ENCODE measurements at places on chromosomes 7 and 10.

DNA sequence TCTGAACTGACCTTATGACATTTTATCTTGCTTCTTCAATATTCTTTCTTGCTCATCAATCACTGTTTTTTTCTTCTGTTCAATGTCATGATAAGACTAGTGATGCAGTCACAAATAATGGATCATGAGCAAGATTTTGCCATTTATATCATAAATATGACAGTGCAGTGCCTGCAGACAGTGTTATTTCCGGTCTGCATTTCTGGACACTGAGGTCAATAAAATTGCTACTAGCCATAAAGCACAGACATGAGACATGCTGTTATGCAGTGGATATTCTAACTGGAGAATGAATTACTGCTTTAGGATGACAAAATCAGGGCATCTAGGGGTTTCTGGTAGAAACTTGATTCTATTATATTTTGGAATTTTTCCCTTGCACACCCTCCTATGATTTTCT is 1509.7 kb upstream of the LRRTM3 start:
- no peaks in the 10 kb centered on the region for H3K4me1 ChIP-seq
- H3K36me3 ChIP-seq: no peaks in the 10 kb centered on the region
- H3K4me3 ChIP-seq: no peak overlapping the region
- H3K27me3 ChIP-seq: no peaks in the 10 kb centered on the region
- DNase-seq: no peak
- H3K27ac ChIP-seq: no peak overlapping the region

GRCh38 chr10:60488111-60488669 is 98.5 kb upstream of the ANK3 start:
- H3K27ac ChIP-seq: no peak overlapping the region
- no peak for DNase-seq
- H3K27me3 ChIP-seq: no peaks in the 10 kb centered on the region
- no peak overlapping the region for H3K4me3 ChIP-seq
- H3K4me1 ChIP-seq: peaks cover 13% of the 10 kb centered on the region

DNA sequence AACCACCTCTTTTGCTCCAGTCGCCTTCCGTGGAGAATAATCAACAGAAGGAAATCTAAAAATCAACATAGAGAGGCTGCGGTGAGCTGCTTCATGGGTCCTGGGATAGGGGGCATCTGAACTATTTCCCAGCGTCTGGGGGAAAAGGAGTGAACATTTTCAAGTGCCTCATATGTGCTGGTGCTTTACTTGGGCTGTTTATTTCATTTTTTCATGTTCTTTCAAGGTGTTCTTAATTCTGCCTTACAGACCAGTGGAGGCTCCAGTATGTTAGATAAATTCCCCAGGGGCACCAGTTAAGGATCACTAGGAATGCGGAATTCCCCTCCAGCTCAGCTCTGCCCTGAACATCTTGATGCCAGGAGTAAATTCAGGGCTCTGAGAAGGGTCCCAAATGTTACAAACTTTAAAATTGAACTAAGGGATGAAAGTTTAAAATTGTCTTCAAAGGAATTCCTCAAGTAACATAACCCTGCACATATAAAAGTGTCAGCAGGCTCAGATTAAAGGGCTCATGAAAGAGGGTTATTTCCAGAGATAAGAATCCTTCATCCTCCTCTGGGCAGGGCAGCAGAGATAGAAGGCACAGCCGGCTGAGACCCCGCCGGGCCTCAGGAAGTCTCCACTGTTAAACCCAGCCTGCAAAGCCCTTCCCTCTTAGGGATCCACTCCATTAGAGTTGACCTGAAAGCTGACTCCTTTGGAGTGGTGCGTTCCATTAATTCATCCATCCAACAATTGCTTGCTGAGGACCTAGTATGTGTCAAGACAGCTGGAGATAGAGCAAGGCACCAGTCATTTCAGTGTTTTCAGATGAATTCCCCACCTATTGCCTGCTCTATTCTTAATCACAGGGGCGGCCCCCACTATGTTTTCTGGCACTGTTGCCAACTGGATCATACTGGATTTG is 345.8 kb downstream of the KCNMA1 start:
- no peaks in the 10 kb centered on the region for H3K36me3 ChIP-seq
- H3K4me3 ChIP-seq: no peak overlapping the region
- H3K27me3 ChIP-seq: peaks cover 5% of the 10 kb centered on the region
- H3K27ac ChIP-seq: no peak overlapping the region

DNA sequence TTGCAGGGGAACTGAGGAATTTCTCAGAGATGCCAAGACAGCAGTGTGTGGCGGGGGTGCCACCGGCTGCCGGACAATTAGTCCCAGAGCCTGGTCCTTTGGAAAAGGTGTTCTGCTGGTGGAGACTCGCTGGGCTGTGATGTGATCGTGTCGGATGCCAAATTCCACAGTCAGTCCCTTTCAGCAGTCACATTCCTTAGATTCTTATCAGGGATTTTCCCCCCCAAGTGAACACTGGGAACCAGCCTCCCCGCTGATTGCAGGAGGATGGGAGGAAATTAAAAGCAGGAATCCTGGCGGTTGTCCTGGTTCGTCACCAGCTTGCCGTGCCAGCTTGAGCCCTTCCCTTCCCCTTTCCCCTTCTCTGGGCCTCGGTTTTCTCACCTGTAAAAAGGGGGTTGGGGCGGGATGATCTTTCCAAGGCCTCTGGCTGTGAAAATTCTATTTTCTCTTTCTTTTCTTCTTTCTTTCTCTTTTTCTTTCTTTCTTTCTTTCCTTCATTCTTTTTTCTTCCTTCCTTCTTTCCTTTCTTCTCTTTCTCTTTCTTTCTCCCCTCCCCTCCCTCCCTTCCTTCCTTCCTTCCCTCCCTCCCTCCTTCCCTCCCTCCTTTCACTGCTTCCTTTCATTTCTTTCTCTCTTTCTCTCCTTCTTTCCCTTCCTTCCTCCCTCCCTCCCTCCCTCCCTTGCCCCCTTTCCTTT is 39.6 kb downstream of the COL26A1 start:
- H3K27me3 ChIP-seq: peaks cover 11% of the 10 kb centered on the region
- no peak overlapping the region for H3K27ac ChIP-seq
- H3K4me1 ChIP-seq: no peaks in the 10 kb centered on the region

GRCh38 chr10:77319557-77319956 is 318.1 kb downstream of the KCNMA1 start:
- H3K27ac ChIP-seq: no peak overlapping the region
- no peaks in the 10 kb centered on the region for H3K36me3 ChIP-seq
- no peak for DNase-seq
- no peaks in the 10 kb centered on the region for H3K27me3 ChIP-seq
- H3K4me1 ChIP-seq: no peaks in the 10 kb centered on the region

DNA sequence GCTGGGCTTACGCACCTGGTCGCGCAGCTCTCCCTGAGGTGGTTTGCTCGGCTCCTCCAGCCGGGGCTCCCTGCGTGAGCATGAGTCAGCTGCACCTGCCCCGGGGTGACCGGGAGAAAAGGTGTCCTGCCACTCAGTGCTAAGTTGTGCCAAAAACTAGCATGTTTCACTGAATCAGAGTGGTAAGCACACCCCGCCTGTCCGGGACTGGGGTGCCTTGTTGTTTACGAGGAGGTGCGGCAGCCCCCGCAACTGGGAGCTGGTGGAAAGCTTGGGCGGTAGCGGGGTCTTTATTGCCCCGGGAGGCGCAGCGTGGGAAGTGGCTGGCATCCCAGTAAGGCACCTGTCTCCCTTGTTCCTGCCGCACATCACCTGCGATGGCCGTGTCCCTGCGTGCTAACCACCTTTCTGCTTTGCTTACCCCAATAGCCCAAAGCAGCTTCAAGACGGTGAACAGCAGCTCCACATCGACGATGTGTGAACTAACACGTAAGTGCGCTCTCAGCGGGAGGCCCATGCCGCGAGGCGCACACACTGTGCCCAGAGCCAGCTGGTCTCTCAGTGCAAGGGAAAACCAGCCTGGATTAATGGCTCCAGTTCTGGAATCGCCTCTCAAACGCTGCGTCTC is 506.6 kb upstream of the FOXK1 start:
- H3K27ac ChIP-seq: no peak overlapping the region
- no peaks in the 10 kb centered on the region for H3K27me3 ChIP-seq
- no peaks in the 10 kb centered on the region for H3K36me3 ChIP-seq
- no peak for DNase-seq

- H3K27ac ChIP-seq: peak overlapping the region; percentile 75
- peaks cover 8% of the 10 kb centered on the region for H3K27me3 ChIP-seq
- DNase-seq: no peak
- peak overlapping the region; percentile 86 for H3K4me3 ChIP-seq
- peaks cover 41% of the 10 kb centered on the region for H3K4me1 ChIP-seq
- H3K36me3 ChIP-seq: peaks cover 56% of the 10 kb centered on the region
Observed at GRCh38 chr10:62805231-62806099, 945 bp downstream of the ADO start.

GRCh38 chr7:101081432-101081831 is 3.8 kb upstream of the TRIM56 start:
- peaks cover 8% of the 10 kb centered on the region for H3K36me3 ChIP-seq
- H3K27ac ChIP-seq: no peak overlapping the region
- DNase-seq: no peak
- peaks cover 11% of the 10 kb centered on the region for H3K4me1 ChIP-seq

DNA sequence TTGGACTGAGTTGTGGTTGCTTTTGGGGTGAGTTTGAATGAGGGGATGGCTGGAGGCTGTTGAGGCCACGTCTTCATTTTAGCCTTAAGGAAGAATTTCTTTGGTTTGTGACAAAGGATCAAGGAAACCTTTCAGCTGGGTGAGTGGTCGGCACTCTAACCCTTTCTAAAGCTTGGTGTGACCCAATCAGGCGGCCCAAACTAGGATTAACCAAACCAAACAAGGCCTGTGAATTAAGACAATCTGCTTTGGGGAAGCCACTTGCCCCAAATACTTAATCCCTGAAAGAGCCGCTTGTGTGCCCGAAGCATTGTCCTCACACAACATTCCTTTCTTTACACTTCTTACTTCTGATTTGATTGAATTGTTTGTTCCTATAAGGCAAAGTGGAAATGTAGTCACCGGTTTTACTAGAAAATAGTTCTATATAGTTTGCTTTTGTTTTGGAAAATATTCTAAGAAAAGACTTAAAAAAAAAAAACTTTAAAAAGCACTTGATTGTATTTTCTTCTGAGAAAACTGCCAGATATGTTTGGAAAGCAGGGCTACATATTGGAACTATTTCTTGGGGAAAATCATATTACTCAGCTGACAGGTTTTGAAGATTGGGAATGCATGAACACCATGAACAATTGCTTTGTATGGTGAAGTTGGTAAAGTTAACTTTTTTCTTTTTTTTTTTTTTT is 272.4 kb upstream of the BMPER start:
- H3K27me3 ChIP-seq: no peaks in the 10 kb centered on the region
- H3K4me3 ChIP-seq: no peak overlapping the region
- no peaks in the 10 kb centered on the region for H3K36me3 ChIP-seq
- no peak for DNase-seq

- H3K27ac ChIP-seq: no peak overlapping the region
- H3K36me3 ChIP-seq: no peaks in the 10 kb centered on the region
- no peak for DNase-seq
- no peaks in the 10 kb centered on the region for H3K27me3 ChIP-seq
- no peaks in the 10 kb centered on the region for H3K4me1 ChIP-seq
- no peak overlapping the region for H3K4me3 ChIP-seq
Observed at GRCh38 chr10:120598386-120598785, 141.4 kb downstream of the PLPP4 start.

- H3K4me3 ChIP-seq: no peak overlapping the region
- no peak overlapping the region for H3K27ac ChIP-seq
- no peaks in the 10 kb centered on the region for H3K4me1 ChIP-seq
- H3K27me3 ChIP-seq: peaks cover 7% of the 10 kb centered on the region
- H3K36me3 ChIP-seq: no peaks in the 10 kb centered on the region
Observed at GRCh38 chr7:17447728-17448478, 149.5 kb downstream of the AHR start.

DNA sequence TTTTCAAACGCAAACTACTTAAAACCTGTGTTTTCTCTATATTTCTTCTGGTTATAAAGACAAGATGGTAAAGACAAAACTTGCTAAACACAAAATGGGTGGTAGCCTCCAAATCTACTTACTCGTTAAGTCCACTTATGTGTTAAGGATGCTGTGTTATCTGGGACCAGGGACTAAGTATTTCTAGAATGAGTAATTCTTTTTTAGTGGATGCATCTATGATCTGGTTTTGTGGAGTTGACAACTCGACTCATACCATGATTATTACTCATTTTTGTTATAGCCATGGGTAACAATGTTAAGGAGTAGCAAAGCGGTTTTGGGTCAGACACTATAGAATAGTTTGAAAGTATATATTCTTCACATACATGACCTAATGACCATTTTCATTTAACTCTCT is 239.5 kb upstream of the FOXP2 start:
- no peak for DNase-seq
- H3K36me3 ChIP-seq: no peaks in the 10 kb centered on the region
- no peak overlapping the region for H3K27ac ChIP-seq
- H3K4me3 ChIP-seq: no peak overlapping the region

DNA sequence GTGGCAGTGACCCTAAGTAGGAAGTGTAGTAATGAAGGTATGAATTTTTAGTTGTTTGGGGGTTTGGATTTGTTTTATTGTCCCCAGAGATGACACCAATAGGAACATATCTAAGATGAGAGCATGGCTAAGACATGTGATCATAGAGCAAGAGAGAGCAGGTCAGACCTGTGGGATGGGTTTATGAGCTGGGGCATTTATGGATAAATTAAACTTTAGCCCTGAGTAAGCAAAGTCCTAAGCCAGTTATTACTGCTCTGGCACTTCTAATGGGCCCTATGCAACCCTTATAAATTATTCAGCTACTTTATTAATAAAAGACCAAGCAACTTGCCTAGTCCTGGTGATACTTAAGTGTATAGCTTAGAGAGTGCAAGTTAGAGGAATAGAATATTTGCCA is 85.1 kb downstream of the LRRC4 start:
- DNase-seq: no peak
- H3K27me3 ChIP-seq: no peaks in the 10 kb centered on the region
- H3K4me3 ChIP-seq: no peak overlapping the region
- peaks cover 3% of the 10 kb centered on the region for H3K4me1 ChIP-seq

GRCh38 chr7:57437581-57437980 is 12.4 kb upstream of the ZNF716 start:
- no peaks in the 10 kb centered on the region for H3K4me1 ChIP-seq
- H3K27ac ChIP-seq: no peak overlapping the region
- H3K36me3 ChIP-seq: no peaks in the 10 kb centered on the region
- H3K4me3 ChIP-seq: no peak overlapping the region
- no peak for DNase-seq

- H3K27ac ChIP-seq: no peak overlapping the region
- peaks cover 2% of the 10 kb centered on the region for H3K36me3 ChIP-seq
- H3K27me3 ChIP-seq: peaks cover 1% of the 10 kb centered on the region
- no peak overlapping the region for H3K4me3 ChIP-seq
Observed at GRCh38 chr10:3471472-3471871, 298.9 kb upstream of the PITRM1 start.

- no peak for DNase-seq
- H3K27ac ChIP-seq: no peak overlapping the region
- peaks cover 63% of the 10 kb centered on the region for H3K27me3 ChIP-seq
- peaks cover 9% of the 10 kb centered on the region for H3K4me1 ChIP-seq
Observed at GRCh38 chr7:22715969-22716368, 11.0 kb upstream of the IL6 start.

Data from activated T-helper 2 cell treated with anti-CD3 and anti-CD28 coated beads, Interferon-gamma antibody, Interleukin-2, Interleukin-4, amounts not matched to agents 10 μg/mL and 5 μg/mL and 100 μg/mL, durations not matched to agents 14 hours and 24 hours and 36 hours (primary cell).